NCI-H2081 treated with DMSO at 0.1 percent for 48 hours (cell line): ENCODE measurements at places on chromosomes 13 and 19.

DNA sequence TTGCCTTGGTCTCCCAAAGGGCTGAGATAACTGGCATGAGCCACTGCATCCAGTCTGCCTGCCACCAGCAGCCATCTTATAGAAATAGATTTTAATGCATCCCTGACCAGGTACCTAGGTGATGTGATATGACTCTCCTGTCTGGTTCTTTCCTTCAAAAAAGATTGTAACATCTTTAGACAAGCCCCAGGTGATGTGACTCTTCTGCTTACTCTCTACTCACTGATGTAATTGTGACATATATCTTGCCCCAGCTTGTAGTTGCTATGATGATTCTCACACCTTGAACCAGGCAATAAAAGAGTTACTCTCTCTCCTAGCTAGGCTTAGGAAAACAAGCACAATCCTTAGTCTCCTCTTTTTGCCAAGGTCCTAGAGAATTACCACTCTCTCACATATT, 30.6 kb upstream of the ZNF681 start:
- DNase-seq: no peak

DNA sequence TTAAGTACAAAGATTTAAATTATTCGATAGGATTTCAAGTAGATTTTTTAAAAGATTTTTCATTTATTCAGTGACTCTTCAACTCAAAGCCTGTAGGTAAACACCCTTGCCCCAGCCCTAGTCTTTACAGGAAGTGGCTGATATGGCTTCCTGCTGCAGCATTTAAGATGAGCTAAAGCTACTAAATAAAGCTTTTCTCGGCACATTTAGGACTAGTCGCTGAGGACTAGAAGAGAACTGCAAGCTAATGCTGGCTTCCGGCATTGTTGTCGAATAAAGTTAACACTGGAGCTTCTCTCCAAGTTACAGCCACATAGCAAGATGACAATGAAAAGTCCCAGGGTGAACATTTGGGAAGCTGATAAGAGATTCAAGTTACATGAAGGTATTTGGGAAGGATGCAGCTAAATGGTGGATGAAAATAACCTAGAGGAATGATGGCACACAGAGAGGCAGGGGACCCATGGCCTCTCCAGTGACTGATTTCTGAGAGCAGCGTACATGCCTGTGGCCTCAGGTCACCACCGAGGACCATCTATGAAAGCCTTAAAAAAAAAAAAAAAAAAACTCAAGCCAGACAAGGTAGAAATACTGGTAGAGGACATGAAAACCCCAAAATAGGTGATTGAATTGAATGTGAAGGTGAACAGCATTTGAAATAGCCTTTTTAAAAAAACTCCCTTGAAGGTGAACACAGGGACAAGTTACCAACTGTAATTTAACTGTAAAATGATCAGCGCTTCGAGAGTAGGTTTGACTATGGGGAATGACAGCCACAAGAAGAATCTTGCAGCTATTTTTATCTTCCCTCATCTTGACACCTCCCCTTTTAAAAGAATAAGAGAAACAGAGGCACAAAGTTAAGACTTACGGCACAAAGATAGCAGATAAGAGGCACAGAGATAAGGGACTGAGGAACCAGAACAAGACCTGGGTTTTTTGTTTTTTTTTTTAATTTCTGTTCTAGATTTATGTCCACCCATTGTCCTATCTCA, 155.4 kb downstream of the DCT start:
- DNase-seq: no peak

DNA sequence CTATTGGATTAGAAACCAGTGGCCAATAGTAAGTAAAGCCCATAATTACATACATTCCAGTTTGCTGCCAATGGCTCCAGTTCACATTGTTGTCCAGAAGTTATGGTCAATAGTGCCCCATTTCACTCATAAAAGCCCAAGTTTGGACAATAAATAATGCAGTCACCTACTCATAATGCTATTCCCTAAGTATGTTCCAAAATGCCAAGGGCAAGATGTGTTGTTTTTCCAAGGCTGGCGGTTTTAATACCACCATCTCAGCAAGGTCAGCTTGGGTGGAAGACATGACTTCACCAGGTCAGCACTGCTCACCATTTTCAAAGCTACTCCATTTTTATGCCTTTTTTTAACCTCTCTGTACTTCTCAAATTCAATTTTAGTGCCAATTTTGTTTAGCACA, 32.7 kb downstream of the KCTD12 start:
- DNase-seq: no peak

GRCh38 chr13:20090349-20090748, 70.5 kb downstream of the GJA3 start:
- no peak for DNase-seq

DNA sequence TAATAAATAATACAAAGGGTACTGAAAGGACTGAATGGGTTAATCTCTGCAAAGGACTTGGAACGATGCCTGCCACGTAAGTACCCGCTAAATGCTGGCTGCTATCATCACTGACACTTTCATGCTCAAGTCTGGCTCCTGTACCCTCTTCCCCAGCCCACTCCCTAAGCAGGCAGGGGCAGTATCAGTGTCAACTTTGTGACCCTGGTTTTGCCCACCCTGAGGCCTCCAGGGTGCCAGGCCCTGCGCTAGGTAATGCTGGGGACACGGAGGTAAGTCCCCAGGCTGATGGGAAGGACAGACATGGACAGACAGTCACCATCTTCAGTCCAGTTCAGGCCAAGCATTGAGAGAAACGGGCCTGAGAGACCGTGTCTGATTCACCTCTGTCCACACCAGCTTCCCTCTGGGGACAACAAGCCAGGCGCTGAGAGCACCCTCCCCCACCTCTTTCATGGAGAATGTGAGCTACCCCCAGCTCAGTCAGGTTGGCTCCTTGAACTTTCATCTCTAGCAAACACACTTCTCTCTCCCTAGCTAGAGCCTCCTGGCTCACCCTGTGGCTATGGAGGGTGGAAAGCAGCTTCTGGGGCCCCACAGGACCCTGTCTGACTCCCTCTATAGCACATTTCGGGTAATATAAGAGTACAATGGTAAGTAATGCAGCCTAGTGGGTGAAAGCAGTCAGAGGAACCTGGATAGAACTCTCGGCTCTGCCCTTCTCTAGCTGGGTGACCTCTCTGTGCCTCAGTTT, 800 bp downstream of the ETFB start:
- no peak for DNase-seq

DNA sequence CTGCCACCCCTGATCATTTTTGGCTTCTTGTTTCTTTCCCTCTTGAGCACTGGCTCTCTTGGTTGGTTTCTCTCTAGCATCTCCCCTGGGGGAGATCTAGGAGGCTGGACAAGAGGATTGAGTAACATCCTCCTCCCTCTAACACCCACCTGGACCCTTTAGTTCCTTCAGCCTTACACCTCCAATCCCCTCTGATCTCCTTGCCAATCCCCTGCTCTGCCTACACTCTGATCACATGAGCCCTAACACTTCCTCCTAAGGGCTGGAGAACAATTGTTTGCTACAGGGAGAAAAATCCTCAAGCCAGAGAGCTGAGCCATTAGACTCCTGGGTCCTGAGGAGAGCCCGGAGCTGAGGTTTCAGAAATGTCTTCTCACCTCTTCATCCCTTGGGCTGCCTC, 65.9 kb upstream of the ADGRL1 start:
- no peak for DNase-seq

DNA sequence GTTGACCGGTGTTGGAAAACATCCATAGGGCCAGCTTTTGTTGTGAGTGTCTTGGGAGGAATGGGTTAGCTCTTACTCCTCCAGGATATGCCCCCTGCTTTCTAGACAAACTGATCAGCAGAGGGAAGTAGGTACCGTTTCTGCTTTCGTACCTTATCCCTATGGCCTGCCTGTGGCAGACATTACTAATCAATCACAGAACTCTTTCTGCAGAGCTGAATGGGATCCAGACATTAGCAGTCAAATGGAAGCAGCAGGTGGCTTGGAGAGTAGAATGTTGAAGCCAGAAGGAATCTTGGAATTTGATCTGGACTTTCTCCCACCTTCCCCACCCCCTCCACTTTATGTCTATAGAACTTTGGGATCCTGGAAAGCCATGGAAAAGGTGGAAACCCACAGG, 17.1 kb downstream of the NWD1 start:
- no peak for DNase-seq

GRCh38 chr13:99471221-99472121, 29.8 kb upstream of the TM9SF2 start:
- no peak for DNase-seq

- no peak for DNase-seq
Measured at GRCh38 chr13:106617561-106617960, 49.6 kb upstream of the ARGLU1 start.
